ENCODE measurements at places on chromosomes 2 and 18. TPM values are rescaled to one million over a fixed set of nuclear protein-coding genes. Genes with fewer than 3 reads are reported as not detected.

The NYAP2 gene
- total RNA-seq, result not detected

The ANKRD30BL gene
- total RNA-seq, result not detected

The NCKAP5 gene
- 0.58 TPM for total RNA-seq

The ASB18 gene
- not detected for total RNA-seq

DNA sequence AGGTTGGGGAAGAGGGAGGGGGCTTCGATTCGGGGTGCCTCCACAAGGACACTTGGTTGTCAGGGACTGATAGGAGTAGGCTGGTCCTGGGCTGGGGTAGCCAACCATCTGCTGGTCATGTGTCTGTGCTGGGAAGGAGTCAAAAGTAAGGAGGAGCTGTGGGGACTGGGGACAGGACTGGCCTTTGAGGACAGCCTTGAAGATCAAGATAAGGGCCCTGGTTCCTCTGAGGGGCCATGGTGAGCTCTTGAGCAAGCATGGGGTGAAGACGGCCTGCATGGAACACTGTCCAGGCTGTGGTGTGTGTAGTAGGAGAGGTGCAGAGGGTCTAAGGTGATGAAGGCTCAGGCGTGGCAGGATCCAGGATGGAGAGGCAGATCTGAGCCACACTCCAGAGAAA lies 1.7 kb downstream of the CYP27A1 start:
- no peak for DNase-seq

- no peak for DNase-seq
These were observed 48.8 kb downstream of the MAP3K20 start for GRCh38 chr2:173124441-173124840.

DNA sequence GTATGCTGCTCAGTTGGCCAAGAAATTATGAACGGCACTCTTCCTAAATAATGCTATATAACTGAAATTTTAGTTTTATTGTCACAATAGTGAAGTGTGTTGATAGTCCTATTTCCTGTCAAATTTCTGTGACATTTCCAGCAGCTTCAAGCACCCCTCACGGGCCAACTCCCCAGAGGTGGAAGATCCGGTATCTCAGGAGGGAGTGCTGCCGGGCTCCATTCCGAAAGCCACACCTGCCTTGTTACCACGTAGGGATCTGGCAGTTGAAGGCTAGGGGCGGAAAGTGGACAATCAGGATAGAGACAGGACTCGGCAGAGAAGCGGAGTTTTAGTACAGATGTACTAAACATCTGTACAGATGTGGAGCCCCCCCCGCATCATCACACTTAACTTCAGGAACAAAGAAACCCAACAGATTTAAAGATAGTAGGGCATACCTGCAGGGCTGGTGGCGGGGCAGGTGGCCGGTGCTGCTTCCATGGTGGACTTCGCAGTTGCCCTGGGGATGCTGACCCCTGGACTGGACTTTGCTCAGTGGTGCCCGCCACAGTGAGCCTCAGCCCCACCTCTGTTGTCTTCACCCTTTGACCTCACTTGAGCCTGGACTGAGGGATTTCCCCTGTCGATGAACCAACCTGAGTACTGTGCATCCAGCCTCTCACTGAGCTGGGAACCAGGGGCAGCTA lies 22.3 kb downstream of the ASAP2 start:
- DNase-seq, result no peak

- DNase-seq, result no peak
These were observed 301.7 kb downstream of the EIPR1 start for GRCh38 chr2:3075991-3076340.

DNA sequence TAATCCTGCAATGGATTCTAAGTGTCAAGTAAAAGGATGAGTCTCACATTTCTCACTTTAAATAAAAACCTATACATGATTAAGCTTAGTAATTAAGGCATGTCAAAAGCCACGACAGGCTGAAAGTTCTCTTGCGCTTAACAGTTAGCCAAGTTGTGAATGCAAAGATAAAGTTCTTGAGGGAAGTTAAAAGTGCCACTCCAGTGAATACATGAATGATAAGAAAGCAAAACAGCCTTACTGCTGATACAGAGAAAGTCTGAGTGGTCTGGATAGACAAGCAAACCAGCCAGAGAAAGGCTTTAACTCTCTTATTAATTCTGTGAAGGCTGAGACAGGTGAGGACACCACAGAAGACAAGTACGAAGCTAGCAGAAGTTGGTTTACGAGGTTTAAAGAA lies 12.7 kb downstream of the THOC1 start:
- no peak for DNase-seq

DNA sequence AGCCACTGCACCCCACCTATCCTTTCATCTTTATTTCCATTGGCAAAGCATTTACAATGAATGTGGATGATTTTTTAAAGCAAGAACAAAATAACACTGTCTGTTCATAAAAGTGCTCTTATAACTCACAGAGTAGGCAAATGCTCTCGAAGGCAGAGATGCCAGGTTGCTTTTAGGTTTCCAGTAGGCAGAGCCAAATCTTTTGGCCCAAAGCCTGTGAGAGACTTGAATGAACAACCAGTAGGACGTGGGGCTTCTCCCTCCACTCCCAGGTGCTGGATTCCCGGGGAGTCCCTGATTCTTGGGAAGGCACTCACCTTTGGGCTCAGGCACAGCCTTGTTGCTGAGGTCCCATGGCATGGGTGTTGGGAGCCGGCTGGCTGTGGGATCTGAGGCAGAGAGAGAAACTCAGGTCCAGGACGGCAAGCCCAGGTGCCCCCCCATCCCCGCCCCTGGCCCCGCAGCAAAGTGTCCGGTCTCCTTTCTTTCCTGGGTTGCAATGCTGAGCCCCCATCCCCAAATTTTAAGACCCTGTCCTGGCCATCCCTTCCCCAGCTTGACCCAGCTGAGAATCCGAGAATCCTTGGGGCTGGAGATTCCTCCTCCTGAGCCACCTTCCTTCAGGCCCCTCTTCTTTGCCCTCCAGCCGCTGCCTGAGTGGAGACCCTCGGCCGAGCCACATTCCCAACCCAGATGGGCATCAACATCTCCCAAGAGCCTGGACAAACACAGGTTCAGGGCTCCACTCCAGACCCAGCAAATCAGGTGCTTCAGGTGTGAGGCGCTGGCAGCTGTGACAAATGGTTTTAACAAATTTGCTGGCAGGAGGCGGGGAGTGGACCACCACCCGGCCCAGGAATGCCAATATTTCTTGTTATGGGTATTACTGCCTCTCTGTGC lies 5.8 kb downstream of the NEURL3 start:
- peak; percentile 39 for DNase-seq

- DNase-seq, result no peak
These were observed 68.7 kb downstream of the FSIP2 start for GRCh38 chr2:185807351-185807750.

DNA sequence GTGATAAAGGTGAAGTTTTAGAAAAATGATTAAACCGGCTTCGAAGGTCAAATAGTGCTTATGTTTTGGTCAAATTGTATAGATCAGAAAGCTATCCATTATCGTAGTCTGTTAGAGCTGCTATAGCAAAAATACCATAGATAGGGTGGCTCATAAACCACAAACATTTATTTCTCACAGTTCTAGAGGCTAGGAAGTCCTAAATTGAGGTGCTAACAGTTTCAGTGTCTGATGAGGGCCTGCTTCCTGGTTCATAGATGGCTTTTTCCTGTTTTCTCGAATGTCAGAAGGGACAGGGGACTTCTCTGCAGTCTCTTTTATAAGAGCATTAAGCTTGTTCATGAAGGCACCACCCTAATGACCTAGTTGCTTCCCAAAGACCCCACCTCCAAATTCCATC lies 186.6 kb upstream of the ERBB4 start:
- DNase-seq, result no peak

DNA sequence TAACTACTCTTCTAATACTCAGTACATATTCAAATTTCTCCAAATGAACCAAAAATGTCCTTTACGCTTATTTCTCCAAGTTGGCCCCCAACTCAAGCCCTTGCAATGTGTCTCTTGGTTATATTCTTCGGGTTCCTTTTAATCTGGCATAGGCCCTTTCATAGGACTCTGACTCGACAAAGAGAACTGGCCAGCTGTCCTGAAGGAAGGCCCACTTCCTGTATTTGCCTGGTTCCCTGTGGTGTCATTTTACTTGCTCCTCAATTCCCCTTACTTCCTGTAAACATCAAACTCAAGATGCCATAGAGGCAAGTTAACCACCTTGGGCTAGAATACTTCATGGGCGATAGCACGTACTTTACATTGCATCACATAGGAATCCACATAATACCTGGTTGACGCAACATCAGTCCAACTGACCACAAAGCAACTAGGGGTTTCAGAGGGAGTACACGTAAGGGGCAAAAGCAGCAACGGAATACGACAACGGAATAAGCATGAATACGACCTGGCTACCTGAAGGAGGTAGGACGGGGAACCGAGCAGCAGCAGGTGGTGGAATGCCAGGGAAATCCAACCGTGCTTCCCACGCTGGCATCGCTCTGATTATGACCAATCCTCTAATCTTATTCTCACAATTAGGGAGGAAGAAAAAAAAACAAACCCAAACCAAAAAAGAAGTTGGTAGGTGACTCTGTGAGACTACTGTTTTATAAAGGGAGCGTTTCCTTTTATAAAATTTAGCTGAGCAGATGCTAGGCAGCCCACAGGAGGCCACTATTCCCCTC lies 823 bp upstream of the GORASP2 start:
- DNase-seq, result peak; percentile 67
